ENCODE measurements at places on chromosomes 1 and 21.

GRCh38 chr1:8974551-8974950 lies 28.9 kb downstream of the CA6 start:
- no peak for DNase-seq

DNA sequence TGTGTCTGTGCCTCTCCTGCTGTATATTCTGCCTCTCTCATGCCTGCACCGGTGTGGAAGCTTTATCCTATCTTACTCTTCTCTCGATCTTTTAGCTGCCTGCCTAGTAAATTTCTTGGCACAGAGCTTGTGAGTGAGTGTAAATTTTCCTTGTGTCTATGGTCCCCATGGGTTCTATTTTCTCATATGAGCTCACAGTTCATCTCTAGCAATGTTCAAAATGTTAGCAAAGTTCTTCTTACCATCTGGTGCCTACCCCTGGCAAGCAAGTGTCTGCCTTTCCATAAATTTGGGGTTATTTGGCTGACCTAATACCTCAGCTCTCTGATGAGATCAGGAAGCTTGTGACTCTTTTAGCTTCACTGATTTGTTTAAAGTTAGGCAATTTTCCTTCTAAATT lies 572.1 kb upstream of the BRINP3 start:
- DNase-seq: no peak

- no peak for DNase-seq
Measured at GRCh38 chr1:62178372-62178771, 16.3 kb upstream of the L1TD1 start.

DNA sequence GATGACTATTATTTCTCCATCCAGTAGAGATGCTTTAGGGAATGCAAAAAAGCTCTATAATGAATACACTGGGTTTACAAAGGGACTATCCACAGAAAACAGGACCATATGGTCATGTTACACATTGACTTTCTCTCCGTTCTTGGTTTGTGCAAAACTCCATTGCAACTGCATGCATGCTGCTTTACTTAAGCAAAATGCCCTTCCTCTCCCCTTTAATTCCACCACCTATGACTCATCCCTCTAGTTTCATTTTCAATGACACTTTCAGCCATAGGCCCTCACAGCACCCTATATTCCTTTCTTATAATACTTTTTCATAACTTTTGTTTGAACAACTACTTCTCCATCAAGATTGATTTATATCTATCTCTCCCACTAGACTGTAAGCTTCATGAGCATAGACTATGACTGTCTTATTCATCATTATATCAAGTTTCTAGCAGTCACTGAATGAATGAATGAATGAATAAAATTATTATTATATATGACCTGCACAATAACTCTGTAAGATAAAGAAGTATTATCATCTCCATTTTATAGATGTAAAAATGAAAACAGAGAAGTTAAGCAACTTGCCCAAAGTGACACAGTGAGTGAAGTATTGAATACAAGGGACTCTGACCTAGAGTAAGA lies 248.9 kb downstream of the PLPP3 start:
- DNase-seq: no peak

GRCh38 chr1:40648200-40648599 lies 17.3 kb downstream of the RIMS3 start:
- DNase-seq: no peak

- no peak for DNase-seq
Measured at GRCh38 chr1:193569983-193570269, 383.5 kb upstream of the B3GALT2 start.

- peak; percentile 22 for DNase-seq
Measured at GRCh38 chr1:117051224-117052064, 8.7 kb upstream of the TTF2 start.

GRCh38 chr1:148263906-148264255 lies 111.8 kb upstream of the NBPF11 start:
- DNase-seq: no peak

DNA sequence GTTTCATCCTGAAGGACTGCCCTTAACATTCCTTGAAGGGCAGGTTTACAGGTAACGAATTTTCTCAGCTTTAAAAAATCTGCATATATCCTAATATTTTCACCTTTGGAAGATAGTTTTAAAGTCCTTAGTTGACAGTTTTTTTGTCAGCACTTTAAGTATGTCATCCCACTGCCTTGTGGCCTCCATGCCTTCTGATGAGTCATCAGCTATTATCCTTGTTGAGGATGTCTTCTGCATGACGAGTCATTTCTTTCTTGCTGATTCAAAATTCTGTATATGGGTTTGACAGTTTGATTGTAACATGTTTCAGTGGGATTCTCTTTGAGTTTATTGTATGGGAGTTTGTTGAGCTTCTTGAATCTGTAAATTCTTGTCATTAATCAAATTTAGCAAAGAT lies 500.6 kb downstream of the DISC1 start:
- no peak for DNase-seq

DNA sequence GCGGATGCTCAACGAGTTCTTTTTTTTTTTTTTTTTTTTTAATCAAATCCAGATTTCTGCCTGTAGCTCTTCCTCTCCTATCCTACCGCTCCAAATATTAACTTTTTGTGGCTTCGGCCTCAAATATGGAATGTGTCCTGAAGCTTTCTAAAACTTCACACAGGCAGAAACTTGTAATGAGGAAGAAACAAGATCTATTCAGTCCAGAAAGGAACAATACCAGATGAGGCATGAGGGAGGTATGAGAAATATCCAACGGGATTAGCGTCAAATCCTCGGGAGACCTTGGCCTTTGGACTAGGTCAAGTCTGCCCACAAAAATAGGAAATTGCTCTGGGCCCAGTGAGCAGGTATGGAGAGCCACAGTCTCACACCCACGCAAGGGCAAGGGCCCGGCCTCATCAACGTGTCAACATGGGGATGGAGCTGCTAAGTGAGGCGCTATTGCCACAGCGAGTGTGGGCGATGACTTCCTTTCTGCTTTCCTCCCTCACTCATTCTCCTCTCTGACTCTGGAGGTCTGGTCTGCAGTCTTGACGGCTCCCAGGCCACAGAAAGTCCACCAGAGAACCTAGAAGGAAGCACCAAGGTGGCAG lies 66.6 kb downstream of the BCAR3 start:
- DNase-seq: peak; percentile 27

DNA sequence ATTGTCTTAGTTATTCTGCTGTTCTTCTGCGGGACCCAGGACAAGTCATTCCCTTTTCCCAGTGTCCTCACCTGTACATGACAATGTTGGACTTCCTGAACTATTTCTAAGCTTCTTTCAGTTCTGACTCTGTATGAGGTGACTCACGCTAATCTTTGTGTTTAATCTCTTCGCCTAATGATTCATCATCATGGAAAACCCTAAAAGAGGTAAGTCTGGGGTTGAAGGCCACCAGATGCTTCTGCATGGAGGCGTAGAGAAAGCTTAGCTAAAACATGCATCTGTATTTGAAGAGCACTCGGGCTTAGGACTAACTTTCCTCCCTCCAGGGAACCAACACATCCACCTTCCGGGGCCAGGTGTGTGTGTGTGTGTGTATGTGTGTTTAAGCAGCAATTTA lies 7.4 kb downstream of the SPRR5 start:
- no peak for DNase-seq

DNA sequence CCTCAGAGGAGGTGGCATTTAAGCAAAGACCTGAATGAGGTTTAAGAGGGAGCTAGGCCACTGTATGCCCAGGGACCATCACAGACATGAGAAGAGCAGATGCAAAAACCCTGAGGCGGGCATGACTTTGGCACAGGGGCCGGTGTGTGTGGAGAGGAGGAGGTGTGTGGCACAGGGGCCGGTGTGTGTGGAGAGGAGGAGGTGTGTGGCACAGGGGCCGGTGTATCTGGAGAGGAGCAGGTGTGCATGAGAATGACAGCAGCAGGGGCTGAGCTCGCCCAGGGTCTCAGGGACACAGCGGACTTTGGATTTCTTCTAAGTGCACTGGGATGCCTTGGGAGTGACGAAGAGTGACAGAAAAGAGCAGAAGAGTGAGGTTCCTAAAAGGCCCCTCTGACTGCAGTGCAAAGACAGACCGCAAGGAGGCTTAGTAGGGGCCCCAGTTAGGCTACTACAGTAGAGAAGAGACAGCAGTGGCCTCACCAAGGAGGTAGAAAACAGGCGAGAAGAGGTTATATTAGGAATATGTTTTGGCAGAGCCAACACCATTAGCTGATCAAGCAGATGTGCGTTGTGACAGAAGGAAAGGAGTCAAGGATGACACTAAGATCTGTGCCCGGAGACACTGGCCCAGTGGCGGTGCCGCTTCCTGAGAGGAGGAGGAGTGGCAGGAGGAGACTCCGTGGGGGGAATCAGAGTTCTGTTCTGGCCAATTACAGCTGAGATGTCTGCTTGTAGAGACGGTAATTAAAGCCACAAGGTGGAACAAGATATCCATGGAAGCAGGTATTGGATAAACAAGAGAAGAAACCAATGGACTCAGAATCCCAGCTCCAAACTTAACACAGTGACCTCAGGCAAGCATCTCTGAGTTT lies 18.4 kb downstream of the ZBTB17 start:
- no peak for DNase-seq

DNA sequence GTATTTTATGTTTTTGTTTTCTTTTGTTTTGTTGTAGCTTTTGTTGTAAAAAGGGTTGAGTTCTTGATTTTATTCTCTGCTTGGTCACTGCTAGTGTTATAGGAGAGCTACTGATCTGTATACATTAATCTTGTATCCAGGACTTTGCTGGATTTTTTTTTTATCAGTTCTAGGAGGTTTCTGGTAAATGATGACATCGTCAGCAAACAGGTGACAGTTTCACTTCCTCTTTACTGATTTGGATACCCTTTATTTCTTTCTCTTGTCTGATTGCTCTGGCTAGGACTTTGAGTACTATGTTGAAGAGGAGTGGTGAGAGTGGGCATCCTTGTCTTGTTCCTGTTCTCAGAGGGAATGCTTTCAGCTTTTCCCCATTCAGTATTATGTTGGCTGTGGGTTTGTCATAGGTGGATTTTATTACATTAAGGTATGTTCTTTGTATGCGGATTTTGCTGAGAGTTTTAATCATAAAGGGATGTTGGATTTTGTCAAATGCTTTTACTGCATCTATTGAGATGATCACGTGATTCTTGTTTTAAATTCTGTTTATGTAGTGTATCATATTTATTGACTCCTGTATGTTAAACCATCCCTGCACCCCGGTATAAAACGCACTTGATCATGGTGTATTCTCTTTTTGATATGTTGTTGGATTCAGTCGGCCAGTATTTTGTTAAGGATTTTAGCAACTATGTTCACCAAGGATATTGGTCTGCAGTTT lies 905.7 kb downstream of the LTN1 start:
- no peak for DNase-seq

DNA sequence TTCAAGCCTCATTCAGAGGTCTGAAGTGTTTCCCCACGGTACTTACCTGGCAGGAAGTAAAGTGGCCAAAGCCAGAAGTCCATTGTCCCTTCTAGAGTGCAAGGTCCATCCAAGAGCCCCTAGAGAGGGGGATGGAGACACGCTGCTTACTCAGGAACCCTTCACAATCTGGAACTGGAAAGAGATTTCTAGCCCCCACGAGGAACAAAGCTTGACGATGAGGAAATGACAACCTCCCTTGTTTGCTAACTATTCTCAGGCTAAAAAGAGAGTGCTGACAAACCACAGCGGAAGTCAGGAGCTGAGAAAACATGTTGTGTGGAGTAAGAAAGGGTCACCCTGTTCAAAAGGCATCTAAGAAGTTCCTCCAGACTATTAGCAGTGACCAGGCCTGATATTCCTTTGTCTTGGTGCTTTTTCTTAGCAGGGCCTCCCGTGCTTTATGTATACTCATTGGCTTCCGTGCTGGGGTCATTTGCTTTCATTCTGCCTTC lies at the start of gene FCMR:
Gene FCMR (minus strand): TSS at position 170 of the 494 bp plus-strand sequence. CDS start 87 bp downstream, at position 83.
- DNase-seq: no peak

GRCh38 chr1:213523781-213524398 lies 463.9 kb upstream of the PROX1 start:
- no peak for DNase-seq

Measured in stimulated activated CD4-positive, alpha-beta T cell treated with anti-CD3 and anti-CD28 coated beads, Interleukin-12 subunit alpha, Interleukin-12 subunit beta, amount 100 ng/mL, for 4 hours (primary cell).